GM12891 (cell line): ENCODE measurements at places on chromosomes 6 and 20.

DNA sequence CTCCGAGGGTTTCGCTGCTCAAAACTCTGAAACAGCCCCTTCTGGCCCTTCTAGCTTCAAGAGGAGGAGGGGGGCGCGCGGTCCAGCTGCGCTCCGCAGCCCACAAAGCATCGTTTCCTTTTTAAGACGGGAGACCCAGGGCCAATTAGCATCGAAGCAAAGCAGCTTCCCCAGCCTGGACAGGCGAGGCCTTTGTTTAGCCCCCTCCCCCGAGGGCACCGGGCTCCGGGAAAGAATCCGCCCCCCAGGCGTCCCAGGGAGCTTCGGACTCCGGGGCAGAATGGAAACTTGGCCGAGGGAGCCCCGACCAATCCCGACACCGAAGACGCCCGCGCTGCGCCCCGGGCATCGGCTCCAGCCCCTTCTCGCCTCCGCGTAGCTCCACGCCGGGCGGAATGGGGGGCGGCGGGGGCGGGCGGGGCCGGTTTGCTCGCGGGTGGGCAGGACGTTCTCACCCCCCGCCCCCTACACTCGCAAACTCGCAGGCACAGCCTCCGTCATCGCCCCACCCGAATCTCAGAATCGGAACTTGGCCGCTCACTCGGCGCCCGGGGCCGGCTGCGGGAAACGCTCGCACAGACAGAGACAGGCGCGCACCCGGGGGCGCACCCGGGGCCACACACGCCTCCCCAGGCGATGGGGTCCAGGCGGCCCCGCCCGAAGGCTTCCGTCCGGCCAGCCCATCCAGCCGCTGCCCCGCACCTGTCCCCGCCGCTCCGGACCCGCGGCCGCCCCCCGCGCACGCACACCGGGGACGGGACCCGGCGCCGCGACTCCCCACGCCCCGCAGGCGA is 628 bp downstream of the NKAIN4 start:
- DNase-seq = no peak

DNA sequence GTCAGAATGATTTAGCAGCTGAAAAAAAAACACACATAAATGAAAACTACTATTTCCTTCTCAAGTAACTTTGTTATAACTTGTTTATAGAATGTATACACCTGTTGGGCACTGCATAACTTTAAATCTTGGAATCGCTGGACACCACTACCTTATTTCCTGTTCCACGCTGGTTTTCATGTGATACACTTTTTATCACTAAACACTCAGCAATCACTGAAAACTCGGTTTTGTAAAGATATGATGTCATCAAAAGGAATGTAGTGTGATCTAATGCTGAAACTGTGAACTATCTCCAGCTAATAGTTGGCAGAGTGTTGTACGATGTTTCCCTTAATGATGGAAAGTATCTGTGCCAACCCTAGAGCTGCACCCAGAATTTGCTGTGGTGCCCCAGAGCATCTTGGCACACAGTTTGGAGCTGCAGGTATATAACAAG is 127.9 kb downstream of the BACH2 start:
- DNase-seq = no peak

GRCh38 chr6:131379948-131380347 is 193.1 kb upstream of the ARG1 start:
- DNase-seq = no peak

DNA sequence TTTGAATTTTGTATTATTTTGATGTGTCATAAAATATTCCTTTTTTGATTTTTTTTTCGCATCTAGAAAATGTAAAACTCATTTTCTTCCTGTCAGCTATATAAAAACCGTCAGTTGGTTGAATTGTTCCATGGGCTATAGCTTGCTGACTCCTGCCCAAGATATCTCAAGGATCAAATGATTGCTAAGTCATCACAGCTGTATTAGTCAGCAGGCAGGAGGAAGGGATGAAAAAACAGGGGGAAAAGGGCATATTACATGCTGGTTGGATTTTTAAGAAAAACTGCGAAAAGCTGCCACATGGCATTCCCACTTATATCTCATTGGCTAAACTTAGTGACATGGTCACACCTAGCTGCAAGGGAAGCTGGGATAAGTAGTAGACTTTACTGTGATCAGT is 569.9 kb downstream of the BCKDHB start:
- no peak for DNase-seq

DNA sequence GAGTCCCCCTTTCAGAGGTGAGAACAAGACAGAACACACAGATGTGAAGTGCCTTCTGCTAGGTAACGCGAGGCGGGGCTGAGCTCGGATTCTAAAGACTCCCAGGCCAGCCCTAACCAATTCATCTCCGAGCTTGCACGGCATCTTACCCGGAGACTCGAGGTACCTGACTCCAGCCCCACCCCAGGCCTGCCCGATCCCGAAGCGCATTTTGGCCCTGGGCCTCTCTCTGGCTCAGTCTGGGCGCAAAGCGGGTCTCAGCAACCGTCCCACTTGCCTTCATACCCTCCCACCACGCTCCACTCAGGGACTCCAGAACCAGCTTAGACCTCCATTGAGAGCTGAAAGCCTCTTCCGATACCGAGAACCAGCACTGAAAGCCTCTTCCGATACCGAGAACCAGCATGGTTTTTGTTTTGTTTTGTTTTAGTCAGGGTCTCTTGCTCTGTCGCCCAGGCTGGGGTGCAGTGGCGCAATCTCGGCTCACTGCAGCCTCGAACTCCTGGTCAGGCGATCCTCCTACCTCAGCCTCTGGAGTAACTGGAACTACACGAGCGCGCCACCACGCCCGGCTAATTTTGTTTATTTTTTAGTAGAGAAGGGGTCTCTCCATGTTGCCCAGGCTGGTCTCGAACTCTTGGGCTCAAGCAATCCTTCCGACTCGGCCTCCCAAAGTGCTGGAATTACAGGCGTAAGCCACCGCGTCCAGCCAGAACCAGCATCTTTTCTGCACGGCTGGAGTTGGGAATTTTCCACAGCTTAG is 557 bp upstream of the DYNLRB1 start:
- DNase-seq = peak; percentile 48

- no peak for DNase-seq
These were observed 104.2 kb downstream of the AGPAT4 start for GRCh38 chr6:161169696-161170095.

GRCh38 chr6:491233-491632 is 99.7 kb downstream of the IRF4 start:
- DNase-seq = no peak

DNA sequence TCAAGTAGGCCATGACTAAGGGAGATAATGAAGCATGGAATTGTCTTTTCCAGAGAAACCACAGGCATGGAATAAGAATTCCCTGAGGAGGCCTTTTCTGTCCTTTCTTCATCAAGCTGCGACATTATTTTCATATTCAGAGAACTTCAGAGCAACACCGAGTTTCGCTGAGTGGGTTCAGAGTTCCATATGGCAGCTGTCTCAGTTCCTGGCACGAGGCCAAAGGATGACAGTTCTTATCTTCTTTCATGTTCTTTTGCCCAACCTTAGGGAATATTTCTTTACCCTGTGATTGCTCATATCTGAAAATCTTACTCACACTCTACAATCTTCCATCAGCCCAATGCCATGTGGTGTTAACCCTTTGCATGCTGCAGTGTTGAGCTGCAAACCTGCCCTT is 135.3 kb upstream of the BMP2 start:
- no peak for DNase-seq

DNA sequence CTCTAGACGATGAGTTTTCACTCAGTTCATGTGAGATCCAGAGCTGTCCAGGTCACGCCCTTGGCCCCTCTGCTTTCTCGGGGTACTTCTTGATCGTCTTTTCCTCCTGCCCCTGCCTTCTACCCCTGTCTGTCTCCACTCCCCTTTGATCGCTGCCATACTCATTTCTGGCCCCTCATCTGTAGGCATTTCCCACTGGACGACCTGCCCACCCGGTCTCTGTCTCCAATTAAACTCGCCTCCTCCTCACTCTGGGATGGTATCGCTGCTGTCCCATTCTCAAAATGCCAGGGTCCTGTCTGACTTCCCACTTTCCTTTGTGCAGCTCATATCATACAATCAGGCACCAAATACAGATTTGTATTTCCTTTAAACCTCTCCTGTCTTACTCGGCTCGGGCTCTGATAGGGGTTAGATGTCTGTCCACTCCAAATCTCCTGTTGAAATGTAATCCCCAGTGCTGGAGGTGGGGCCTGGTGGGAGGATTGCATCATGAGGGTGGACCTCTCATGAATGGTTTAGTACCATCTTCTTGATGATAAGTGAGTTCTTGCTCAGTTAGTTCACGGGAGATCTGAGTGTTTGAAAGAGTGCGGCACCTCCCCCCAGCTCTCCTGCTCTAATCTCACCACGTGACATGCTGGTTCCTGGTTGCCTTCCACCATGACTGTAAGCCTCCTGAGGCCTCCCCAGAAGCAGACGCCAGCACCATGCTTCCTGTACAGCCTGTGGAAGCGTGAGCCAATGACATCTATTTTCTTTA is 3.5 kb upstream of the SYNJ2 start:
- DNase-seq = no peak

DNA sequence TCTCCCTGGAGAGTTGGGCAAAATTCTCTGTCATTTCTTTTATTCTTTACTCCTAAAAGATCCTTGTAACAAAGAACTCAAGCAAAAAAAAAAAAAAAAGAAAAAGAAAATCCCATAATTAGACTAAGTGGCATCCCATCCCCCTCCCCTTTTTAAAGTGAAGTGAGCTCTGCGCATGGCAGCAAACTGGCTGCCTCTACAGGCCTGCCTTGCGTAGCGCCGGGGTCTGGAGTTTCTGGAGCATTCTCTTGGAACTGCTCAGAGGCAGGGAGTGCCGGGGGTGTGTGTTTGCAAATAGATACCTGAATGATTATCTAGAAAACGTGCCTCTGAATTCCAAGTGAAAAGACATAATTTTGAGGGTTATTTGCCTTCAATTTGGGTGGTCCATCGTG is 48.1 kb downstream of the FOXC1 start:
- DNase-seq = no peak

DNA sequence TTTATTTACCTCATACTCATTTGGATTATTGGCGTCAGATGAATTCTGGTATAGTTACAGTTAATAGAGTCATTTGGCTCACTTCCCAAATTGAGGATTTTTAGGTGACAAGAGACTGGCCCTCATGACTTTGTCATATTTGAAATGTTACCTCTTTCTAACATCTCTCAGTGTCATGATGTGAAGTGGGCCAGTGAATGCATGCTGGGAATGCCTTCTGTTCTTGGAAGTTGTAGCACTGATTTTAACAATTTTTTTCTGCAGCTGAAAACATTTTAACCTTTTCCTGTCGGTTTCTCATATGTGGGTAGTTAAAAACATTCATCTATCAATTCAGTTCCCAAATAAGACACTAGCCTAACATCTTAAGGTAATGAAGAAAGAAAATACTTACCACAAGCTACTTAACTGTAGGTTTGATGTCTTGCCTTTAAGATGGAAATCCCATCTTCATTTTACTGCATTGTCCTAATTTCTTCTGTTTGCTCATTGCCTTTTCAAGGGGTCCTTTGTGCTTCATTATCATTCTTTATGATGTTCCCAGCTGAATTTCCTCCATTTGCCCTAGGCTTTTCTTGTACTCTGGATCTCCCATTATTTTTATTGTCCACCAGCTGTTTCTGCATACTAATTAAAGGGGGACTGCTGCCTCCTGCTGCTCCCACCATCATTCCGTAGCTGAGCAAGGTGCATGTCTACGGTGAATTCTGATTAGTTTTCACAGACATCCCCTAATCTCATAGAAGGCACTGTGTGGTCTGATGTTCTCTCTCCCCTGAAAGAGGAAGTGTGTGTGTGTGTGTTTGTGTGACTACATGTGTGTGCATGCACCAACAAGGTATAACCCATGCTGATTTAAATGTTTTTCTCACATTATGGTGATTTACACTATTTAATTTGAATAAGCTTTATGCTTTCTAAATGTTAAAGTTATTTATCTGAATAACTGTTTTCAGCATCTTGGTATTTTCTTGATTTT is 109.5 kb downstream of the B3GAT2 start:
- DNase-seq = no peak
